ENCODE measurements at places on chromosomes 1 and 21.

DNA sequence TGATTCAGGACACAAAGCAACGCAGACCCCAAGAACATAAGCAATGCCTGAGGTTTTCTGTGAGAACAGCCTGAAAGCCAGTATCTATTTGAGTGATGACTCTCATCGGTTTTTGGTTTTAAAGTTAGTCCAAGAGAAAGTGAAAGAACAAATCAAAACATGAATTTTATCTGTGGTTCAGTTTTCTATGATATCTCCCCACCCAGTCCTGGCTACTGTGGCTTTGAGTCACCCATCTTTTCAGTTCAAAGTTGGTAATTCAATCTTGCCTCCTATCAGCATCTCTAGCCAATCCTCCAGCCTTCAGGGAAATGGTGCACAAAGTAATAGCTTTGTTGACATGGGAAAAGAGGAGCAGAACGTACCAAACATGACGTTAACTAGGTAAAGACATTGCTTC lies 40.5 kb upstream of the KRTAP19-8 start:
- no peak for DNase-seq

DNA sequence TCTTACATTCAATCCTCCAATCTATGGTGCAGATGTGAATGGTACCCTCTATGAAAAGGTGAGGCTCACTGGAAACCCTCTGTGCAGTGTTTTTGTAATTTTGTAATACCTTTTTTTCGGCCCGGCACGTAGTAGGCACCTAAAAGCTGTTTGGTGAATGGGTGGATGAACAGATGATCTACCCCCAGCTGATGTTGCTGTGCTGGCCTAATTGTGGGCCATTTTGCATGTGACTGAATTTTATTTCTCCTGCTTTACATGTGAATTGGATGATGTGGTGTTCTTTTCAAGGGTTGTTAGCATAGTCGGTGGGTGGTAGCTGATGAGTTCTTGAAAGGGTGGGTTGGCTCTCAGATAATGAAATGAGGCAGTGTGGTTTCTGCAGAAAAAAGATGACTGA lies 10.4 kb downstream of the KDM4A start:
- DNase-seq: no peak

GRCh38 chr1:68233202-68233601 lies 879 bp upstream of the WLS start:
- DNase-seq: no peak

DNA sequence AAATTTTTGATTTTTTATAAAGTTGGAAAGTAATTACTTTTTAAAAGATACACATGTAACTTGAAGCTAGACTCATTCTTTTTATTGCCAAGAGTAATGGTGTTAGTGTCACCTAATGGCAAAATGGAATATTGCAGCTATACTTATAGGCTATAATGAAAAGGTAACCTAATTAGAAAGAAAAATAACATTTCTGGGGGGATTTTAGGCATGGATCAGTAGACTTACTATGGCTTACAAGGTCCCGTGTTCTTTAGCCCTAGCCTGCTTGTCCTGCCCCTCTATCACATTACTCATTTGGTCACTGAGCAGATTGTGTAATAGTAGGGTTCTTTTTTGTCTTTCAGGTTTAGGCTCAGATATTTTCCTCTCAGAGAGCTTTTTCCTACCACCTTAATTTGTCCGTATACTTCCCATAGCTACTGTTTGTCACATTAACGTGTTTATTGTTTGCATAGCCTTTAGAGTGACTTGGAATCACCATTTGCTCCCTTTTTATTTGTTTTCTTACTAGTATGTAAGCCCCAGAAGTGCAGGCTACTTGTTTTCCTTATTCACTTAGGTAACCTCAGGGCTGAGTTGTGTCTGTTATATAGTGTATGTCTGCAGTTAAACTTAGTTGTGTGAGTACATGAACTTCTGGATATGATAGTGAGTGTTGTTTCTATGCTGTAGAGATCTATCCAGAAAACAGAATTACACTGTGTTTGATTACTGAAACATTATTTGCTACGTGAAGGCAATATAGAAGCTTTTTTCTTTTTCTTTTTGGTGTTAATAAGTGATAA lies 58.7 kb downstream of the RABGAP1L start:
- DNase-seq: peak; percentile 57

Data from CD4-positive, alpha-beta T cell treated with Interleukin-4 for 4 hours (primary cell).